ENCODE measurements at places on chromosomes 6 and 20.

DNA sequence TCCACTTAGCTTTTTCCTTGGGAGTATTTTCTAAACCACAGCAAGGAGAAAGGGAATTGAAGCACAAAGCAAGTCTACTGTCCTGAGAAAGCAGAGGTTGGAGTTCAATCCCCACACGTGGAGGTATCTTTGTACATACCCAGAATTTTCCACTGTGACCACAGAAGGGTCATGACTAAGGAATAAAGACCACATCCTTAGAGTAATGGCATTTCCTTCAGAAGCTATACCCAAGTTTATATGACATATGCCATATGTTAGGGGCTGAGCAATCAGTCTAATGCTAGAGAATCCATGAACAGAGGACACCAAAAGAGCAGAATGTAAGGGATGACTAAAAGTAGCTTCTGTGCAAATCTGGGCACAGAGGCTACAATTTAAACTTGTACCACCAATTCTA is 46.4 kb downstream of the ATG5 start:
- no peak for DNase-seq

GRCh38 chr20:63267691-63268090 is 4.9 kb upstream of the ARFGAP1 start:
- DNase-seq: no peak

DNA sequence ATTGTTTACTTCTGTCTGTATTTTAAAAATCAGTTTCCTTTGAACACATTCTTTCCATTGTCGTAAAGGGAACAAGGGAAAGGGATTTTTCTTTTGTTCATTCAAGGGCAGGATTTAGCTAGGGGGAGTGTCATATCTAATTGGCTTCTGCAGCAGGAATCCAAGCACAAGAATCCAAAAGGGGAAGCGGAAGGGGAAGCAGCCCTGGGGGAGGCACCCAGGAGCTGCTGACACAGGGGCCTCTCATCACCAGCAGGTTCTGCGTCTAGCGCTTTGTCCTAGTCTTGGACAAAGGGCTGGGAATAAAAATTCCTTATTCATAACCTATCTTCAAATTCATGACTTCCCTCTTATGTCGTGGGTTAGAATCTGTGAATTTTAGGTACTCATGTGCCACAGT is 13.7 kb downstream of the RIPK1 start:
- DNase-seq: no peak

GRCh38 chr6:136723780-136724179 is 68.5 kb downstream of the MAP3K5 start:
- no peak for DNase-seq

DNA sequence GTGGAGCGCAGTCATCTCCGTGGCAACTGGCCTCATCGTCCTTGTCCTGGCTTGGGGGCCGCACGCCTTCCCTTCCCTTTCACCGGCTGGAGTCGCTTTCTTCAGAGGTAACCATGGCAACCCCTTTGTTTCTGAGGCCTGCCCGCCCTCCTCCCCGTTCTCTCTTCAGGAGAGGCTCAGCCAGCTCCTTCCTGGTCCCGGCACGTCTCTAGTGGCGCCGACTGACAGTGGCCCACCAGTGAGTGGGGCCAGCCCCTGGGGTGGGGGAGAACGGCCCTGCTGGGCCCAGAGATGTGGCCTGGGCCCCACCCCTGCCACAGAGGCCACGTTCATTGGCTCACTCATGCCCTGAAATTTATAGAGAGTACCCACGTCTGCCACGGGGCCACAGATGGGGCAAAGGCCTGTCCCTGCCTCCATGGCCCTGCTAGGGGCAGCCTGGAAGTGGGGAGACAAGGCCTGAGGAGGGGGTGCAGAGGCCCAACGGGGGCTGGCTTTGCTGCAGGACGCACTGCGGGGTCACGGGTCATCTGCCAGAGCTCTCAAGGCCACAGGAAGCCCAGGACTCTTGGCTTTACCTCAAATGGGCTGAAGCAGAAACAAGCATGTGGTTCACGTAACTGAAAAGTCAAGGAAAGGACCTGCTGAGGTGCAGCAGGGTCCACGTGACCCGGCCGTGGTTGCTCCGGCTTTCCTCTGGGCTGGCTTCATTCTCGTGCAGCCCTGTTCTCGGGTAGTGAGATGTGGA is 1.4 kb upstream of the OSBPL2 start:
- no peak for DNase-seq

DNA sequence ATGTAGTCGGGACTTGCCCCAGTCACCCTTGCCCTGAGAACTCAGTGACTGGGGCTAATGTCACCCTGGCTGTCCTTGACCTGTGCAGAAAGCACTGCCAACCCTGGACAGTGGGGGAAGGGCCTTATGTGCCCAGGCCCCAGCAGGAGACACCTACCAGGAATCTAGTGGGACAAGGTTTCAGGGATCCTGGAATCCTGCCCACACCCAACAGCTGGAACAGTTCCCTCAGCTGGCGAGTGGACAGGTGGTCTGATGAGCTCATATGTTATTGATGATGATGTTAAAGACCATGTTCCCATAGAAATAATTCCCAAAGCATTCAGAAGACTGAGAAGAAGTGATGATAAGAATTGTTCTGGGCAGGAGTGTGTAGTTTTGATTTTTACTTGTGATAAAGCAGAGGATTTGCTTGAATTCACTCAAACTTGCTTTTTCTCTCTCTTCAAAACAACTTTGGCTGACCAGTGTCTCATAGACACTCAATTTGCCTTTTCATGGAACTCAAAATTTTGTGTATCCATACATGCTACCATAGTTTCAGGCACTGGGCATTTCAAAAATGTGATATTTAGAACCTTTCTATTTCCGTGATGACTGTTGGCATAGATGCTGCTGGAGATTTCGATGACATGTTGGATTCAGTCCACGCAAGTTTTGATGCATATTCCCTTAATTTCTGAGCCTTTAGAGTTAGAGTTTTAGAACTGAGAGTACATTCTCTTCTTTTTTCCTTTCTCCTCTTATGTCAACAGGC is 79.3 kb downstream of the SLC22A3 start:
- no peak for DNase-seq

DNA sequence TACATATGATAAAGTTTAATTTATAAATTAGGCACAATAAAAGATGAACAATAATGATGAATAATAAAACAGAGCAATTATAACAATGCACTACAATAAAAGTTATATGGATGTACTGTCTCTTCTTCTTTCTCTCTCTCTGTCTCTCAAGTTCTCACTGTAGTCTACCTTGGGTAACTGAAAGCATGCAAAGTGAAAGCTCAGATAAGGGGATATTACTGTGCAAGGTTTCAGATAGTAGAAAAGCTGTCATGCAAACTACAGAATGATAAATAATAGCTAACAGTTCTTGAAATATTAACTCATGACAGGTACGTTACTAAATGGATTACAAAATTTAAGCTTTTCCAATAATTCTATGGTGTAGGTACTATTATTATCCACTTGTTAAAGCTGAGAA is 311.9 kb upstream of the PRDM1 start:
- no peak for DNase-seq

- no peak for DNase-seq
Measured at GRCh38 chr20:56943946-56944945, 315.1 kb downstream of the TFAP2C start.

DNA sequence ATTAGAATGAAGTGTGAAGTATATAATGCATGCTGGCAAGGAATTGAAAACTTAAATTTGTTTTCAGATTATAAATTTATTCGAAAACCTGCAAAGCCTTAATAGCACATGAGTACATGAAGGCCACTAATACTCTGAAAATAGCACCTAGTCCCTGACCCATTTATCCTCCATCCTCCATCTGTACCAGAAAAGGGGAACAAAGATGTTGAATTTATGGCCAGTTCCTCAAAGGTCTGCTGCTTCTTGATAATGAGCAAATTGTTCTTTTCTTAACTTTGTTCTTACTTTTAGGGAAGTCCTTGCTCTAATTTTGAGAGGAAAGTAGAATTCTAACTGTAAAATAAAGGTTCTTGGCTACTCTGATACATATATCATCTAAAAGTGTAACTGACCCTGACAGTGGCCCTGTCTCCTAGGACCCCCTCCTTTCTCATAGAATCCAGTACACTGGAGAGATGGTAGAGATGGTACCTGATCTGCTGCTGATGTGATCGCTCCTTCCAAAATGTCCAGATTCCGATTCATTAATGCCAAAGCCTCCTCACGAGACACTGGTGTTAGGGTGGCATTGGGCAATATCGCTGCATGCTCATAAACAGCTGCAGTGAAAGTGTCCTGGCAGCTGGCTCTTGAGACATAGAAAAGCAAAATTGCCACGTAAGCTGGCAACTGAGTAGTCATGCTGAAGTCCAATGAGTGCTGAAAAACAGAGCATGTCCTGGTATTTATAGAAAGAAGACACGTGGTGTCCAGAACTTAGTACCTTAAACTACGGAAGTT is at the start of gene VNN1:
Gene VNN1 (minus strand): TSS at position 704 of the 783 bp plus-strand sequence. CDS start 20 bp downstream, at position 684.
- DNase-seq: no peak

DNA sequence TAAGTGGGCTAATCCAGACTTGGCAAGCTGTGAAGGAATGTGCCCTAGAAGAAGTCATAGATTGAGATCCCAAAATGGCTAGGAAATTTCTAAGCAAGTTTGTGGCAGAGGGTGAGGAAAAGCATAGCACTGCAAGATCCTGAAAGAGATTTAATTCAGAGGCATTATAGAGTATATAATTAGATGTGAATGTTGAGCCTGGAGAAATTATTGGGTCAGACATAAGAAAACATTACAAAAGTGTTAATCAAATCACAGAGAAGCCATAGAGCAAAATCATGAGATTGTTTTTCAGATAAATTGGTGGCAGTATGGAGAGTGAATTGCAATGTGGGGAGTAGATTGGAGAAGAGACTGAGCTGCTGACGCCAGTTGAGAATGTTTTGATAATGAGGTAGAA is 90.0 kb downstream of the CD2AP start:
- no peak for DNase-seq

DNA sequence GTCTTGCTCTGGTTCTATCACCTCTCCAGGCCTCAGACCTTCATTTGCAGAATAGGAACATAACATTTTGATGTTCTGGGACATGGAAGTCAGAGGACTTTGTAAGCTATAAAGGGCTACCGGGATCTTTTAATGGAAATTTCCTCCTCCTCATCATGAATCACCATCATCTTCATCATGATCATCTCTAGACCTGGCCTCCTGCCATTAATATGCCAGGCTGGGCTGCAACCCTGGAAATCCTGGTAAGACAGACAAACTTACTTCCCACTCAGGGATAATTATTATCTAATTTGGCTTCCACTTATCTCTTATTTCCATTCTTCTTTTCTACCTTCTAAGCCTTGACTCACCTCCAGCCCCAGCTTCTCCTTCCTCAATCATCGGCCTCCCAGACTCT is 41.0 kb upstream of the MRPS18A start:
- no peak for DNase-seq

DNA sequence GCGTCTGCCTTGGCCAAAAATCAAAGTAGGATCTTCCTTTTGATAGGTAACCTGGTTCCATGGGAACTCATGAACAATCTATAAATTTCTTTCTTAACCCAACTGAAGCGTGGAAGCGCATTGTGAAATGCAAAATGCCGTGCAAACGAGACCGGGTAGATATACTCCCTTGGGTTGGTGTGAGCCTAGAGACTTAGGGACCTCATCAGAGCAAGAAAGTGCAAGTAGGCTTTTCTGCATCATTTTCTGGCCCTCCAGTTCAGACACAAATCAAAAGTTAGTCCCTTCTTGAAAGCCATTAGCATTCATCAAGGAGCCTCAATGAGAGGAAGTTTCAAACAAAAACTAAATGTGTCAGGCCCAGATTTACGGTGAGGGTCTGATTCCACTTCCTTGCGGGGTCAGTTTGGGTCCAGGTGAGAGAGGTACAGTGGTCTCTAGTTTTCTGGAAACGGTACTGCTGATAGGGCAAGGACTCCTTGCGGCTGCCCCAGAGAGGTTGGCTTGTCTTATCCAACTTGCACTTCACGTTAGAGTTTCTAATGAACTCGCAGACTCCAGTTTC is 5.3 kb upstream of the ZNF184 start:
- no peak for DNase-seq

DNA sequence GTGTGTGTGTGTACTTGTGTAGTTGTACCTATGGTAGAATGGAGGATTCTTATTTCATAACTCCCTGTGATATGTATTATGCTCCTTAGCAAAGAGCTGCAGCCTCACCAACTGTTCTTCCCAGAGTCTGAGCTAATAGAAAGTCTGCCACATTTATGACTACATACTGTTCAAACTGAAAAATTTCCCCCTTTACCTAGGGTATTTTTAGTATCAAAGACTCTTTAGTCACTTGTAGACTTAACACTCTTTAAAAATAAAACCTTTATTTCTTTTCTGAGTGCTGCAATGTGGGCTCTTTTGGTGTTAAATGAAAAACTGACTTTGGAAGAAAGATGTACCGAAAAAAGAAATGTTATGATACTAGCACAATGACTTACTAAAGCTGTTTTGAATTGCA is 39.6 kb upstream of the HS3ST5 start:
- DNase-seq: no peak

- DNase-seq: no peak
Measured at GRCh38 chr6:142874676-142875075, 70.3 kb downstream of the HIVEP2 start.

DNA sequence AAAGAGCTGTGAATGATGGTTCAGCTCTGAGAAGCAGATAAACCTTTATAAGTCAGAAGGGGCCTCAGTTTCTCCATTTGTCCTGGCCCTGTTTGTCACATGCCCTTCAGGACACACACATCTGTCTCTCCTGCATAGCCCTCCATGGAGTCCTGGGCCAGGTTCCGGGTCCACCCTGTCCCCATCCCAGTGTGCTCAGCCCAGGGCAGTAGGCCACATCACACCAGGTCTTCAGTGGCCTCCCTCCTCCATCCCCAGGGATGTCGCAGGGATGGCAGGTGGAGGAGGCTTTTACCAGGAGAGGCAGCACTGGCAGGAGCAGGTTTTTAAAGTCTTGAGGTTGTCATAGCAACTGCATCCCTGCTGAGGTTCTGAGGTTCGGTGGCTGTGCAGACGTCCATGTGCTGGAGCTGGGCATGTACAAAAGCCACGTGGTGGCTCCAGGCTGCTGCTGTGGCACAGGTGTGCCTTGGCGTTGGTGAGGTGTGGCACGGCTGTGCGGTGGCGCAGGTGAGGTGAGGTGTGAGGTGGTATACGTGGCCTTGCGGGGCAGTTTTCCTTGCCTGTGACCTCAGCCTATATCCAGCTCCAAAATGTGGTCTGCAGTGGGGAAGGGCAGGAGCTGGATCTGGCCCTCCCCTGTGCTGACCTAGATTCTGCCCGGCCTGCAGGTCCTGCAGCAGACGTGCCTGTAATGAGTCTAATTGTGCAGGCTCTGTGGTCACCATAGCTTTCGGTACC is 8.0 kb upstream of the NPBWR2 start:
- no peak for DNase-seq
